Posterior vena cava (tissue), 2 donors: ENCODE measurements at places on chromosomes 4 and X. TPM values are rescaled to one million over a fixed set of nuclear protein-coding genes. Genes with fewer than 3 reads are reported as not detected.

DNA sequence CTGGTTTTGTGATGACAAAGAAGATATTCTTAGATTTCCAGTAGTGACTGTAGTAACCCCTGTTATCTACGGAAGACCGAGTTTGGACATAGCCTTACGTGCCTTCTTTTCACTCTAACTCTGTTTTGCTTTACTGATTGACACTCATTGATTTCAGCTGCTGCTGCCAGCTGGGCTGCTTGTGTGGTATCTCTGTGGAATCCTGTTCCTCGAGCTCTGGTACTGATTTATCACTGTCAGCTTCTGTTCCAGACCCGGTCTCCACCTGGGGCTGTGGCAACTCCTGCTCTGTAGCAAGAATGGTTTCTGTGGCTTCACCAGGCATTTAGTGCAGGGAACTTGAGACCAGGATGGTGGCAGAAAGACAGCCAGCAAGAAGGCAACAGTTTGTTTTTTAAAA, 24.6 kb upstream of the LAP3 start:
- DNase-seq: no peak

DNA sequence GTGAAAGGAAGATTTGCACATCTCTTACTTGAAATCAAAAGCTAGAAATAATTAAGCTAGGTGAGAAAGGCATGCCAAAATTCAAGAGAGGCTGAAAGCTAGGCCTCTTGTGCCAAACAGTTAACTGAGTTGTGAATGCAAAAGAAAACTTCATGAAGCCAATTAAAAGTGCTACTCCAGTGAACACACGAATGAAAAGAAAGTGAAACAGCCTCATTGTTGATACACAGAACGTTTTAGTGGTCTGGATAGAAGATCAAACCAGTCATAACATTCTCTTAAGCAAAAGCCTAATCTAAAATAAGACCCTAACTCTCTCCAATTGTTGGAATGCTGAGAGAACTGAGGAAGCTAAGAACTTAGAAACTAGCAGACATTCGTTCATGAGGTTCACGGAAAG, 122.3 kb downstream of the UNC5C start:
- DNase-seq: no peak

Gene TMEM31
- not detected for total RNA-seq

DNA sequence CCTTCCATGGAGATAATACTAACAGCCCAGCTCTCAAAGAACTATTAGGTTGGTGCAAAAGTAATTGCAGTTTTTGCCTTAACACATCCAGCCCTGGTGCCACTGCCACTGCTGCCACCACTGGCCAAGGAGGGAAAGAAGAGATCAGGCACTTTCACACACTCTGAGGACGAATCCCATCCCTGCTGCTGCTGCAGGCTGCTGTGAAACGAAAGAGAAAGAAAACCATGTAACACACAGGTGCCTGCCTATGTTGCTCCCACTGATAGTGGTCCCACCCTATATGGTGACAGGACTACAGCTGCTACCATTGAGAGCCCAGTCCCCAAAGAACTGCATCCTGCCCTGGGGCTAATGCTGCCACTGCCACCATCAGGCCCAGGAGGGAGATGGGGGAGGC, 35.1 kb downstream of the TMLHE start:
- DNase-seq: no peak

- no peak for DNase-seq
These were observed 356.1 kb downstream of the HNRNPD start for GRCh38 chr4:82017680-82018079.

Gene PARM1
- total RNA-seq: 113 TPM

- DNase-seq: no peak
These were observed 37.2 kb downstream of the MTM1 start for GRCh38 chrX:150605603-150606002.

DNA sequence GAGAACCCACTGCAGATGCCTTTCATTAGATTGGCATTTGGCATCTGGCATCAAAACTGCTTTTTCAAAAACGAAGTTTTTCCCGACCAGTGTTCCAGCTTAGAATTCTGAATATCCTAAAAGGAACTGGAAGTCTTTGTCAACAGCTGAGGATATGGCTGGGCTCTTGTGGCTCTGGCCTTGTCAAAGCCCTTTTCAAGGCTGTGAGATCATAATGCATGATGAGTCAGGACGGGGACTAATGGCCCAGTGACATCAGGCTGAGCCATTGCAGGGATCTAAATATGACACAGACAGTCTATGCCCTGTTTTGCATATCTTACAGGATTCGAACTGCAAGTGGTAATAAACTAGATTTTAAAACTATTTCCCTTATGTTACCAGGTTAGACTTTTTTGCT, 306.4 kb downstream of the PTTG2 start:
- DNase-seq: no peak

Gene DCAF16
- total RNA-seq: 25.9 TPM

Gene MAP7D3
- 30.3 TPM for total RNA-seq
